ENCODE measurements at places on chromosomes 13 and 19.

GRCh38 chr13:26220575-26220974 is 1.5 kb downstream of the RNF6 start:
- no peak for DNase-seq

- DNase-seq = no peak
Observed at GRCh38 chr13:74023484-74023883, 110.7 kb downstream of the KLF12 start.

DNA sequence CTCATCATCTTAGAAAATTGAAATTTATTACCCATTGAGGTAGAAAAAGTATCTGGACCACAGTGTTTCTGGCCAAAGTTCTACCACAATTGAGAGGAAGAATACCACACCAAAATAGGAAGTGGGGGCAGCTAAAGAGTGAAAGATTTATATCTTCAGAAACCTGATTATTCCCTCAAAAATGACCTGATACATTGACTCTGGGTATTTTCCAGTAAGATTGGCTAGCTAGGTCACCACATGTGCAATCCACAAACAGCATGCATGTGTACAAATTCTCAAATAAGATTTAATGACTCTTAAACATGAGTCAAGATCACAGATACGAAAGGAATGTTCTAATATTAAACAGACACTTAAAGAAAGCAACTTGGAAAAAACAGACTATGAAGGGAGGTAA is 1516.2 kb upstream of the PCDH20 start:
- no peak for DNase-seq

- DNase-seq = no peak
Observed at GRCh38 chr19:29326351-29326750, 113.4 kb upstream of the UQCRFS1 start.

DNA sequence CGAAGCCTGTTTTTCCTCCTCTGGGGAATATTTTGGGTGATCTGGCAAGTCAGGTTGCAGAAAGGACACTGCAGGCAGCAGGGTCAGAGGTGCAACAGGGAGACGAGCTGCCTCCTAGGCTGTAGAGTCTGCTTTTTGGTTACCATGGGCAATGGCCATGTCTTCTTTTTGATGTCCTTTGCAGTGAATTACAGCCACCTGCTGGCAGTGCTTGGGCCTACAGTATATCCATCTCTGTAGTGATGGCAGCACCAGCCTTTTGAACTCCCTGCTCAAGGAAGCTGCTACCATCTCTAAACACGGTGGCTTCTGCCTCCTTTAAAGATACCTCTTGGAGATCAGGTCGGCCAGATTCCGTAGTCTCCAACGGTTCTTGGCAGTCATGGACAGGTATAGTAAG is 73.9 kb downstream of the WTIP start:
- DNase-seq = no peak

- no peak for DNase-seq
Observed at GRCh38 chr13:27161980-27162379, 9.6 kb downstream of the USP12 start.

GRCh38 chr13:84139561-84140158 is 257.4 kb upstream of the SLITRK1 start:
- no peak for DNase-seq

- no peak for DNase-seq
Observed at GRCh38 chr13:20141238-20142022, 19.4 kb downstream of the GJA3 start.

GRCh38 chr13:48148454-48148853 is 53.5 kb upstream of the MED4 start:
- no peak for DNase-seq

DNA sequence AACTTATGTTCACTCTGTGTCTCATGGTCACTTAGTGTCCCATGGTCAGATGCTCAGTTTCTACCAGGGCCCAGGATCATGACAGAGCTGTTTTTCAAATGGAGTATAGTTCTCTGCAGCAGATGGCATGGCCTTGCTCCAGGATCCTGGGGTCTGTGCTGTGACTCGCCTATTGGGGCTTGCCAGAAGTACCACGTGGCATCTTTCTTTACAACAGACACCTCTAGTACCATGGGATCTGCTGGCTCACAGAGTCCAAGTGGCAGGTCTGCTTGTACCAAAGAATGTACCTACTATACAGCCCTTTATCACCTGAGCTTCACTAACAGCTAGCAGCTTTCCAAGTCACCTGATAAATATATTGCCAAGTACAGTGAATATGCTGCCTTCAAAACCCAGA is 6.0 kb upstream of the RNF6 start:
- no peak for DNase-seq

GRCh38 chr13:57326532-57326931 is 159.5 kb downstream of the PRR20E start:
- DNase-seq = no peak

GRCh38 chr19:51493776-51494175 is 7.8 kb downstream of the SIGLEC12 start:
- DNase-seq = peak; percentile 30

DNA sequence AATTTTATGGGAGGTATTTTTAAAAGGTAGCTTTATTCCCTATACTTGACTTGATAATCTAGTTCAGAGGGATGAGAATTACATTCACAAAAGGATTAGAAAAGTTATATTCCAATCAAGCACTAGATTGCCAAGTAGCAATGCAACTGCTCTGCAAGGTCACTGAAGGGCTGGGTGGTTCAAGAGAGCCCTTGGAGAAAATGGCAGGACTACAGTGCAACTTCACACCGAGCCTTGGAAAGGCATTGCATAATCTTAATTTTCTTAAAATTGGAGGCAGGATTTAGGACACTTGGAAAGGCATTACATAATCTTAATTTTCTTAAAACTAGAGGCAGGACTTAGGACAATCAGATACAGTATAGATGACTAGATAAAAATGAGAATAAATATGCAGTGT is 315.9 kb downstream of the DCT start:
- no peak for DNase-seq

DNA sequence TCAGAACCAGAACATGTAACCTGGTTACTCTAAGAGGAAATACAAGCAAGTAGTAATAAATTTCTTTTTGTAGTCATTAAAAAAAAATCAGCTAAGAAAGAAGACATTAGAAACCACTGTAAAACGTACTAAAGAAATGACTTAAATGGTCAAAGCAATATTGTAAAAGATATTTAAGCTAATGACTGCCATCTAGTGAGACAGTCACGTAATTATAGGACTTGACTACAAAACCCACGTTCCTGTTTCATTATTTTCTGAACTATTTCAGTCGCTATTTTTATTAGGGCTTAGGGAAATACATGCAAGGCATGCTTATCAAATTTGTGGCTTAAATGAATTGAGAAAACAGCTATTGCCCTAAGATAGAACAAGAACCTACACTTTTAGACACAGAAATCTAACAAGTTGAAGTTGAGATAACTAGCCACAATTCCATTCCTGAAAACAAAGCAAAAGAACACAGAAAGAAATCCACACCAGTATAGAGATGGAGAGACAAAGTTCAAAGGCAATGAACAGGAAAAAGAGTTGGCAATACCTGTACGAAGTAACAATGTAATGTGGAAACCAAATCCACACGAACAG is 17.9 kb downstream of the ALG5 start:
- DNase-seq = no peak

DNA sequence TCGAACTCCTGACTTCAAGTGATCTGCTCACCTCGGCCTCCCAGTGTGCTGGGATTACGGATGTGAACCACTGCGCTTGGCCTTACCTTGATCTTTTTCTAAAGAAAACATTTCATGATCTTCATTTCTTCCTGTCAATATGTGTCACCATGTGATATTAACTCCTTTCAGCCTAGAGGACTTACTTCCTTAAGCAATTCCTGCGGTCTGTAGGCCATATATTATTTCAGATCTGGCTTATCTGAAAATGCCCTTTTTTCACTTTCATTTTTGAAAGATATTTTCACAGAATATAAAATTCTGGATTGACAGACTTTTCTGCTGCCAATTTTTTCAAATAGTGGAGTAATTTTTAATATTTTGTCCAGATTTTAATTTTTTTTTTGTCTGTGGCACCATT is 2.0 kb upstream of the GPR32 start:
- no peak for DNase-seq

DNA sequence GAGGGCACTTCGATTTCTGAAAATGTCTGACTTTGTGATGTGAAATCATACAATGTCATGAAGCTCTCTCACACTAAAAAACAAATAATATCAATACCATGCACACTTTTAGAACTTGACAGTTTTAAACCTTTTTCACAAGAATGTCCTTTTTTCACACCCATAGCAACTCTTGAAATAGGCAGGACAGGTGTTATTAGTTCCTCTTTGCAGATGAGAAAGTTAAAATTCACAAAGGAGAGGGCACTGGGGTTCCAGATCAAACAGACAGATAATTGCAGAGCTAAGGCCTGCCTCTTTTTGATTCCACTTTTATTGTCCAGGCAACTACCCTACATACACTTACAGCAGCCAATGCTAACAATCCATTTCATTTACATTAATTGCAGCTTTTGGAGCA is 142.8 kb downstream of the KLF12 start:
- DNase-seq = no peak

DNA sequence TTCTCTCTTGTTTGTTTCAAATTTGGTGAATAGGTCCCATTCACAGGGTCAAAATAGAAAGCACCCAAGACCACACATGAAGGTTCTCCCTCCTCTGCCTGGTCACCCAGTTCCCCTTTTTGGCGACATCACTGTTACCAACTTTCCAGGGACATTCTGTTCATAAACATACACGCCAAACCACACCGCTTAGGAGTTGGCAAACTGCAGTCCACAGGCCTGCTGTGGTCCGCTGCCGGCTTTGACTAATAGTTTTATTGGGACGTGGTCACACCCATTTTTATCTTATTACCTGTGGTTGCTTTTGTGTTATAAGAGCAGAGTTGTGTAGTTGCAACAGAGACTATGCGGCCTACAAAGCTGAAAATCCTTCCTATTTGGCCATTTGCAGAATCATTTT is 24.2 kb downstream of the UHRF1 start:
- DNase-seq = no peak

- no peak for DNase-seq
Observed at GRCh38 chr13:40247845-40248244, 418.6 kb downstream of the FOXO1 start.

DNA sequence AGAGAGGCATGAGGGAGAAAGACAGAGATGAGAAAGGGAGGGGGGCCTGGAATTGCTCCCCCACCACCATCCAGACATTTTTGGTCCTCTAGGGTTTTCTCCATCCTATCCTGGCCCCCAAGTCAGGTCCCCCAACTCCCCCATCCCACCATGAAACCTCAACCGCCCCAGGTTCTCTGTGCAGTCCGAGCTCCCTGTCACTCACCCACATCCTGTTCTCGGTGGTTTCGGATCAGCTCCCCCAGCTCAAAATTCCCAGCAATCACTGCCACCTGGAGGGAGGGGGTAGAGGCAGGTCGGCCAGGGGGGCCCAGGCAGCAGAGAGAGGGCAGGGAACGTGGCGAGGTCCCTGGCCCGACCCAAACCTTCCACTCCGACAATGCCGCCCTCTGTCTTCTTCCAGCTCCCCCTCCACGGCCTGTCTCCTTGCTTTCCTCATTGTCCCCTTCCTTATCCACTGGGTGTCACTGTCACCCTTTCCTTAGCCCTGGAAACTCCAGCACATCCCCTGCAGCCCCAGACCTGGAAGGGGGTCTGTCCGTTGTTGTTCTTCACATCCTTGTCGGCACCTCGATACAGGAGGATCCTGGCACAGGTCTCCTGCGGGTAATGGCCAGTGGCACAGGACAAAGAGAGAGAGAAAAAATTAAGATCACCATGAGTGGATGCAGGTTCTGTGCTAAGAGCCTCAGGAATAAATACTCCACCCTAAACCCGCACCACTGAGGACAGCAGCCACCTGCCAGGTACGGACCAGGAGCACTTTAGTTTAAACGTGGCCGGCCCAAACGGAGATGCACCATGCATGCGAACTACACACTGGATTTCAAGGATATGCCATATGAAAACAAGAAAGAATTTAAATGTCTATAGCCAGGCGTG is 15.4 kb downstream of the SHANK1 start:
- DNase-seq = no peak

DNA sequence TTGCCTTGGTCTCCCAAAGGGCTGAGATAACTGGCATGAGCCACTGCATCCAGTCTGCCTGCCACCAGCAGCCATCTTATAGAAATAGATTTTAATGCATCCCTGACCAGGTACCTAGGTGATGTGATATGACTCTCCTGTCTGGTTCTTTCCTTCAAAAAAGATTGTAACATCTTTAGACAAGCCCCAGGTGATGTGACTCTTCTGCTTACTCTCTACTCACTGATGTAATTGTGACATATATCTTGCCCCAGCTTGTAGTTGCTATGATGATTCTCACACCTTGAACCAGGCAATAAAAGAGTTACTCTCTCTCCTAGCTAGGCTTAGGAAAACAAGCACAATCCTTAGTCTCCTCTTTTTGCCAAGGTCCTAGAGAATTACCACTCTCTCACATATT is 30.6 kb upstream of the ZNF681 start:
- no peak for DNase-seq

DNA sequence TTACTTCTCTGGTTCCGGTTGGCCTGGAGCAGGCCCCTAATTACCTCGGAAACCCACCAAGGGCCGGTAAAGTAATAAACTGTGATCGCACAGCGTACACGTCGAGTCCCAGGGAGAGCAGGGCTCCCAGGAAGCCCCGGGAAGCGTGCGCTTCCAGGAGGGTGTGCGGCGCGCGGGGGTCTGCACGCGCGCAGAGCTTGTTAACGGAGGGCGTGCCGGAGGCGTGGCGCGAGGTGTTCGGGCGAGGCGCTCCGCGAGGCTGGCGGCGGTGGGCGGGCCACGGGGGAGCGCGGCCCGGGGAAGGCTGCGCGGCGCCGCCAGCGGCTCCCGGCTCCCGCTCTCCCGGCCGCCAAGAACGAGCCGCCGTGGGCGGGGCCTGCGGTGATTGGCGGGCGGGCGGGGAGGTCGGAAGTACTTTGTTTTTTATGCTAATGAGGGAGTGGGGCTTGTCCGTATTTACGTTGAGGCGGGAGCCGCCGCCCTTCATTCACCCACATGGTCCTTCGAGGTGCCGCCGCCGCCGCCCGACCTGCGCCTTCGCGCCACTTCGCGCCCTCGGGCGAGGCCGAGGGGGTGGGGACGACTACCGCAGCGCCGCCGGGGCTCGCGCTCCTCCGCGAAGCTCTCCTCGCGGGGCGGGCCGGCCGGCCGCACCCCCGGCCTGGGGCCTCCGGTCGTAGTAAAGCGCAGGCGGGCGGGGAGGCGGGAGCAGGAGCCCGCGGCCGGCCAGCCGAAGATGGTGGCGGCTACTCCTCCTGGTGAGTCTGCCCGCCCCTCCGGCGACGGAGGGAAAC is at the start of gene MIR17HG:
Gene MIR17HG, plus strand, starts transcription at position 486 of the 794 bp plus-strand sequence.
- DNase-seq = peak; percentile 94

GRCh38 chr13:112240076-112240475 is 136.1 kb upstream of the SPACA7 start:
- no peak for DNase-seq
